ENCODE measurements at places on chromosomes 7 and 10.

- DNase-seq, result no peak
Measured at GRCh38 chr10:61987951-61988379, 86.5 kb downstream of the ARID5B start.

- DNase-seq, result no peak
Measured at GRCh38 chr7:137475966-137476365, 132.4 kb upstream of the PTN start.

- DNase-seq, result no peak
Measured at GRCh38 chr10:47060993-47061500, 149.8 kb downstream of the PTPN20 start.

DNA sequence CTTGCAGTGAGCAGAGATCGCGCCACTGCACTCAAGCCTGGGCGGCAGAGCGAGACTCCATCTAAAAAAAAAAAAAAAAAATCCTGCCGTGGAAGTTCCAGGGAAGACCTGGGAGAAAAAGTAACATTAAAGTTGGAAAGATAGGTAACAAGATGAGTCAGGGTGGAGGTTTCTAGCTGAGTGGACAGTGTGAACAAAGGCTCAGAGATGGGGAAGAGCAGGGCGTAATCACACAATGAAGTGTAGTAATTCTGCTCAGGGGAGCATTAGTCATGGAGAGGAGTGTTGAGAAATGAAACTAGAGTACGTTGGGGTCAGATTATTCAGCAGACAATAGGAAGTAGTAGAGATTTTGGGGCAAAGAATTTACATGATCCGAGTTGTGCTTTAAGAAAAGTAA is 21.6 kb upstream of the WASL start:
- DNase-seq, result no peak

DNA sequence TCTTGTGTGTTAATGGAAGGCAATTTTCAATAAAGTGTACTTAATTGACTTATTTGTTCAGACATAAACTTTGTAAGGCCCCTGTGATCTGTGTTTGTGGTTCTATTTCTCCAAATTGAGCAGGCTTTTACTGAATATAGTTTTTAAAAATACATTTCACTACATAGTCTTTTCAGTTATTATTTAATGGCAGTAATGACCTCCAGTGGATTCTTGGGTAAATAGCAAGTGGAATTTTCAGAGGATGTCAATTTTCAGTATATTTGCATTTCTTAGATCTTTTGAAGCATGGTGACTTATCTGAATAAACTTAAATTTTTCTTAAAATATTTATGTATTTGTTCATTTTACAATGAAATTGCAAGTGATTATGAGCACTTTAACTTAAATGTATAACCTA is 203.1 kb upstream of the PCLO start:
- no peak for DNase-seq

DNA sequence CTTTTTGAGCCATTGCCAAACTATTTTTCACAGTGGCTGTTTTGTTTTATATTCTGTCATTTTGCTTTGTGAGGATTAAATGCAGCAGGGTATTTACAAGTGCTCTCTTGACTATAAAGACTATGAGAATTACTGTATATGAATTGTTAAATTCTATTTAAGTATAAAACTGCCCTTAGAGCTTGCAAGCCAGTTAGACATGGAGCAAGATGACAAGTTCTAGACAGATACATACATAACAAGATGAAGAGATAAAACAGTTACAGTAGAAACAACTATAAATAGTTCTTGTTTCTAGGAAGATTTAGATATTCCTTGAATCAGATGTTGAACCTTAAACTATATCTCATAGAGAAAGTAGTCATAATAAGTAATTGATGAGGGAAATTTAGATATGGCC is 60.6 kb downstream of the DNAH11 start:
- DNase-seq, result no peak

- DNase-seq, result no peak
Measured at GRCh38 chr10:129850790-129851189, 113.3 kb downstream of the EBF3 start.

GRCh38 chr7:1418505-1419309 is 40.6 kb downstream of the MICALL2 start:
- no peak for DNase-seq

DNA sequence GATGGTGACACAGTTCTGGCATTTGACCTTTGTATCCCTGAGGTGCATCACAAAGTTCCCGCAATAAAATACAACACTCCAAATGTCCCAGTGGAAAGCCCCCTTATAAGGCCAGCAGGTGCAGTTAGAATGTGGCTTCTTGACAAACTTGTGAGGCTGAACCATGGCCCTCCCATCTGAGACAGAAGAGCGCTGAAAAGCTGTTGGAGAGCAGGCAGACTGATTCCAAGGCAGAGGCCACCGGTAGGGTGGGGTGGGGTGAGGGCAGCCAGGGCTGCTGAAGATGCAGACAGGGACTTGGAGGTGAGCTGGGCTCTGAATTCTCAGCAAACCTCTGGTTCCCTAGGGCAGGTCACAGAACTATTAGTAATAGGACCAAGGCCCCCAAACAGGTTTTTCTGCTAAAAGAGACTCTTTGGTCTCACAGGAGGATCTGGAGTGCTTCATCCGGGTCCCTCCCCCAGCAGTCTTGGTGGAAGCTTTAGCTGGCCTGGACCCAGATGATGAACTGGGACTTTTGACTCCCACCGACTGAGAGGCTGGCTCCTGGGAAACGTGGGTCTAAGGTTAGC is 15.6 kb upstream of the CHST3 start:
- no peak for DNase-seq

DNA sequence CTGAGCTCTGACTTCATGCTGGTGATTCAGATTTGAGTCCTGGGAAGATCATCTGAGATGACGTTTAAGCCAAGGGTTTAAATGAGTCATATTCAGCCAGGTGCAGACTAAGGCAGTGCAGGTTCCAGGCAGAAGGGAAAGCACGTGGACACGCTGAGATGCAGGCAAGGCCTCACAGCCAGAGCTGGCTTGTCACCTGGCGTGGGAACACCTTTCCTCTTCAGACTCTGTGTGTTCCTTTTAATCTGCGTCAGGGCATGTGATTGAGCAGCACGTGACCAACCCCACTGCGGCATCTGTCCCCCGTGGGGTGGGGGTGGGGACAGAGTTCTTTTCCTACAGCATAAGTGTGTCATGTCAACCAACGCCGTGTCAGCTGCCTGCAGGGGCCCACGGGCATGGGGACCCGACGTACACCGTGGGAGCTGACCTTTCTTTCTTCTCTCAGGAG is 10.7 kb upstream of the IDI2 start:
- DNase-seq, result no peak

GRCh38 chr10:124870854-124871425 is 69.3 kb downstream of the ABRAXAS2 start:
- no peak for DNase-seq

DNA sequence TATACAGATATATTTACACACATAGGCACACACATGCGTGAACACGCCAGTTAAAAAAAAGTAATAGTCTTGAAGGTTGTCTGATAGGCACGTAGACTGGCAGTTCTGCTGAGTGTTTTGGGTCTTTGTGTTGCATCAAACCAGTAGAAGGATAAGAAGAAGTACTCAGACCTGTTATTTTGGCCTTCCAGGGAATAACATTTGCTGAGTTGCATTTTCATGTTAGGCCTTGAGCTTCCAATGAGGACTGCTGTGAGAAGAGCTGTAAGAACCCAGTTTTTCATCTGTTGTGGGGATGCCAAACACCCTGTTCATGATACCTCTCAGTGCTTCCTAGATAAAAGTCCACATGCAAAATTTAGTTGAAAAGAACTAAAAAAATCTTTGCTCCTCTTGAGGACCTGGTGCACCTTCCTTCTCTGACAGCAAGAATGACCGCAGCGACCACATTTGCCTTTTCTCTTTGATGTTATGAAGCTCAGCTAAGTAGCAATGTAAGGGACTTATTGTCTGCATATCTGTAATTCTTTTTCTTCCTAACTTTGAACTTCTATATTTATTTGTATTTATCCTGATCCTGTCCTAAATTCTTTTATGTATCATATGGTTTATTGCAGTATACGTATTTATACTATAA is 27.2 kb downstream of the HIPK2 start:
- DNase-seq, result no peak

DNA sequence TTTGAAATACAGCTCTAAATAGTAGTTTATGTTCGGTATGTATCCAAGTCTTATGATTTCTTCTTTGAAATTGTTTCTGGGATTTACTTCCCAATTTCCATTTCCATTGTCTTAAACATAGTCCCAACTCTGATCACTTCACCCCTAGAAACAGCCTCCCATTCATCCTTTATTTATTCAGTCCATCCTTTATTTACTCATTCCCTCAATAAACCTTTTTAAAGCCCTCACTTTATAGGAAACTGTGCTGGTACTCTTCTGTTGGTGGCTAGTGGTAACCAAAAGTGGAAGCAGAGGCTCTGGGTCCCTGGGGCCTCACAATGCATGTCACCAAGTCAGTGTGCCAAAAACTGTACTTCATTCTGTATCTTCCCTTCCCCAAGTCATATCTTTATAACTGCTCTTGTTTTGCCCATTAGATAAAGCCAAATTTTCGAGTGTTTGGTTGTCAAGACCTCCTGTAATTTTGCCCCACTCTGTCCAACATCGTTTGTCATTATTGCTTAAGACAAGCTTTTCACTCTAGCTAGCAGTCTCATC is 3.9 kb upstream of the EPC1 start:
- no peak for DNase-seq

GRCh38 chr7:124784879-124785818 is 19.6 kb upstream of the GPR37 start:
- no peak for DNase-seq

- DNase-seq, result no peak
Measured at GRCh38 chr7:135712182-135712782, 15.7 kb downstream of the SLC13A4 start.

DNA sequence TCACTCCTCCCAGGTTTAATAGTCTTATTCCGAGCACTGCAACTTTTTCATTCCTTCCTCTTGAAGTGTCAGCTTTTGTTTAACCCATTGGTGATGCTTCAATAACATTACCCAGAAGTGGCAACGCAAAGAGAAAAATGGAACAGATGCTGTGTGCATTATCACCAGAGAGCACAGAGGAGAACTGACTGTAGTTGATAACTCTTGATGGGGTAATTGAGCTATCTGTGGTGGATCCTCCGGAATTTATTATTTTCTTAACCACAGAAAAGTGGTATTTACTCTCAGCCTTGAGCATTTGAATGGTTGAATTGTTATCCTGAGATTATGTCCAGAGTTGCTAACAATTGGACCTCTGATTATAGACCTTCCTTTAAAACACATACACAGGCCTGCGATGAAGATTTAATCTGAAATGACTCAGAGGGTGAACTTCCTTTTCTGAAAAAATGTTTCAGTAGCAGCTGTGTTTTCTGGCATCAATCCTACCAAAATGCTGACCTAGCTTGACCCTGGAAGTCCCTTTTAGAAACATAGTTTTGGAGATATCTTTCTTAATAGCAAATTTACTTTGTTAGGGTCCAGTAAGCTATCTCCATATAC is 1584.4 kb upstream of the LRRTM3 start:
- DNase-seq, result no peak

Measured in activated gamma-delta T cell treated with Interleukin-2 at 50 U/mL for 16 hours (primary cell).